MCF 10A (cell line): ENCODE measurements at places on chromosomes 1 and 21. TPM values are rescaled to one million over a fixed set of nuclear protein-coding genes. Genes with fewer than 3 reads are reported as not detected.

The RCAN1 gene
- 11.9 and 18.4 TPM in 2 replicates for total RNA-seq

The SPRR3 gene
- total RNA-seq, result not detected in 2 replicates

The EPHB2 gene
- total RNA-seq, result 0.22 and 0.79 TPM in 2 replicates

The GGPS1 gene
- 56.5 and 74.8 TPM in 2 replicates for total RNA-seq

The FMN2 gene
- total RNA-seq, result 5.3 and 8.6 TPM in 2 replicates

The ENO1 gene
- total RNA-seq, result 2,592 and 2,811 TPM in 2 replicates
